ENCODE measurements at places on chromosomes 11 and 22.

DNA sequence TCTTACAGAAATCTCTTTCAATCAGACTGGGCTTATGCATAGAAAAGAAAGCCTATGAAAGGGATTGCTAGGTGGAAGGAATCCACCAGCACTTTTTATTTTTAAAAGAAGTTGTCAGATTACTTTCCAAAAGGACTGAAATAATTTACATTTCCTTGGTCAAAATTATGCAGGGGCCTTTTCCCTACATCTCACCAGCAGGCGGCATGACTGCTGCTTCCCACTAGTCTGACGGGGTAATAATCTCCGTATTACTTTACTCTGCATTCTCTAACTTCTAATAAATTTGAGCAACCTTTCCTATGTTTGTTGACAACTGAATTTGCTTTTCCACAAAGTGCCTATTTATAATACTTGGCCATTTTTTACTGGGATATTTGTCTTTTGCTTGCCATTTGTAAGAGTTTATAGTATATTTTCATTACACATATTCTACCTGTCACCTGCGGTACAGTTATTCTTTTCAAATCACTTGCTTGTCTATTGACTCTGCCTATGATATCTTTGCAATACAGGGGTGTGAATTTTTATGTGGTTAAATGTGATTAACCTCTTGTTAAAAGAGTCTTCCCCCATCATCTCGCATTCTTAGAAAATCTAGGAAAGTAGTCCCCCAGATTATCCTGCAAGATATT, 51.9 kb upstream of the USP47 start:
- DNase-seq, result peak; percentile 43

DNA sequence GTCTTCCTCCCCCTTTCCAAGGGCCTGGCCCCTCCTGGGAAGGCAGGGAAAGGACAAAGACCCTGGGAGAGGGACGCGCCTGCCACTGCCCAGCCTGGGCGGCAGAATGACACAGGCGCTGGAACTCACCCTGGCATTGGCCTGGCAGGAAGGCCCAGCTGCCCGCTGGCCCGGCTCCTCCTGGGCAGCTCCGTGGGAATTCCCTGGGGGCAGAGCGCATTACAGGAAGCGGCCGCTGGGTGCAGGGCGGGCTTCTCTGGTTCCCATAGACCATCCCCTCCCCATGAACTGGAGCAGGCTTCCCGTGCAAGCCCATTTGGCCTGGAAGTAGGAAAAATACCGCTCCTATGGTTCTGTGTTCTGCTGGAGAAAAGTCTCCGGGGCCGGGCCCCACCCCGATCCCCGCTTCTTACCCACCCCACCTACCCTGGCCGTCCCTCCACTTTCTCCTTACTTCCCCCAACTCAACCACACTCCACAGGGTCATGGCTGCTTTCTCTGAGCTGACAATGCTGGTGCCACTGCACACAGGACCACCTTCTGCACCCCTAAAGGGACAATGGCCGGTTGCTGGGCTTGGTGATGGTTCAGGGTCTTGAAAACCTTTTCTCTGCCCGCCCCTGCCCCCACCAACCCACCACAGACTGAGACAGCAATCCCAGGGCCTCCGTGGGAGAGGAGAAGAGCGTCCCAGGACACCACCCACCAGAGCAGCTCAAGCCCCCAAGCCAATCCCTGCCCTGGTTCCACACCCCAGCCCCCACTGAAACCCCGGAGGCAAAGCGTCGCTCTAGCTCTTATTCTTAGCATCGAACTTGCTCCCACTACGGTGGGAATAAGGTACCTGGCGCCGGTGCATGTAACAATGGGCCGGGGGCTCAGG, 58.9 kb downstream of the LINC01488 start:
- DNase-seq, result no peak

DNA sequence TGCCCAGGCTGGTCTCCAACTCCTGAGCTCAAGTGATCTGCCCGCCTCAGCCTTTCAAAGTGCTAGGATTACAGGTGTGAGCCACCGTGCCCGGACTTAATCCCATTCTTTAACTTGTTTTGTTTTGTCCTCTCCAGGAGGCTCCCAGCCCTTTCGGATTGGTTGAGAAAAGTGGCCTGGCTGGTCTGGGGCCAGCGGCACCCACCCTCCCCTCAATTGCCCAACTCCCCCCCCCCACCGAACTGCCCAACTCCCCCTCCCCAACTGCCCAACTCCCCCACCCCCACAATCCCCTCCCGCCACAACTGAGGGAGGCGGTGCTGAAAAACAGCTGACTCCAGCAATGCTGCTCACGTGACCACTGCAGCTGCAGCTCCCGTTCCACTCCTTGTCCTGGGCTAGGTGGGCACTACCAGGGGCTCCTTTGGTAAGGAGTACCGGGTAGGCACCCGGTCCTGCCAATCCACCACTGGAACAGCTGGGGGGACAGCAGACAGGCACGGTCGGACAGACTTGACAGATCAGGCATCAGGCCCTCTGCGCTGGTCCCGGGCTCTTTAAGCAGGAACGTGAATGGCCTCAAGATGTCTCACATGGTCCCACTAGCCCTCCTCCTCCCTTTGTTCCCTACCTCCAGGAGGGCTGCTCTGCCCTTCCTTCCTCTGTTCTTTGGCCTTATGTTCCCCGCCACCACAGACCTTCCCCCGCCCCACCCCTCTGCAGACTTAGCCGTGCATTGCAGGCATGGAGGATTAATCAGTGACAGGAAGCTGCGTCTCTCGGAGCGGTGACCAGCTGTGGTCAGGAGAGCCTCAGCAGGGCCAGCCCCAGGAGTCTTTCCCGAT, at the start of gene TCN2:
Gene TCN2, plus strand, starts transcription at position 720 of the 845 bp plus-strand sequence. CDS start 158 bp downstream, outside the sequence.
- no peak for DNase-seq

- no peak for DNase-seq
These were observed 87.3 kb upstream of the MYO18B start for GRCh38 chr22:25654676-25655075.

DNA sequence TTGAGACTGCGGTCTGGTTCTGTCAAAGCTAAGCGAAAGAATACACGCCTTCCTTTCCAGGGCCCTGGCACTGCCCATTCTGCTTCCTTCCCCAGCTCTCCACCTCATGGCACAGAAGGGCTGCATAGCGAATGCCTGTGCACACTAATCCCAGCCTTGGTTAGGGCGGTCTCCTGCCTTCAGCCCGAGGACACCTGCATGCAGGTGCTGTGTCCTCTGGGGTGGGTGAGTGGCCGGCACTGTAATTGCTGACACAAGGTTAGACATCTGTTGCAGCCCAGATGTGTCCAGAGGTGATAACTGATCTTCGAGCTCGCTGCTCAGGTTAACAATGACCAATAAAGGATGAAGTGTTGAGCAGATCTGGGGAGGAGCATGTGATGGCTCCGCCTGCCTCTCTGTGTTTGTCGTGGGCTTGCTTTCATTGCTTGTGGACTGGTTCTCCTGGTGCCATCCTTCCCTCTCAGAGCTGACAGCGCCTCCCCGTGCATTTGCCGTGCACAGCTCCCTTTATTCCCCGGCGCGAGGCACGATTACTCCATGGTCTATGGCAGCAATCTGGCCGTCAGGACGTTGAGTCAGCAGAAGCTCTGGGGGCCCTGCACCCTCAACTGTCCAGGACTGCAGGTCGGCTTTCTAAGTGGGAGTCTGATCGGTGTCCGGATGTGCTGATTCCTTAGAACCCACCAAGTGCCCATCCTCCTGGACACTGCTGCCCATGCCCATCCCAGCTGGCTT, 1088.2 kb downstream of the BRD1 start:
- DNase-seq, result no peak

GRCh38 chr11:119438599-119438998, 15.6 kb upstream of the THY1 start:
- DNase-seq, result no peak

GRCh38 chr11:103737037-103737622, 299.3 kb upstream of the DDI1 start:
- no peak for DNase-seq

DNA sequence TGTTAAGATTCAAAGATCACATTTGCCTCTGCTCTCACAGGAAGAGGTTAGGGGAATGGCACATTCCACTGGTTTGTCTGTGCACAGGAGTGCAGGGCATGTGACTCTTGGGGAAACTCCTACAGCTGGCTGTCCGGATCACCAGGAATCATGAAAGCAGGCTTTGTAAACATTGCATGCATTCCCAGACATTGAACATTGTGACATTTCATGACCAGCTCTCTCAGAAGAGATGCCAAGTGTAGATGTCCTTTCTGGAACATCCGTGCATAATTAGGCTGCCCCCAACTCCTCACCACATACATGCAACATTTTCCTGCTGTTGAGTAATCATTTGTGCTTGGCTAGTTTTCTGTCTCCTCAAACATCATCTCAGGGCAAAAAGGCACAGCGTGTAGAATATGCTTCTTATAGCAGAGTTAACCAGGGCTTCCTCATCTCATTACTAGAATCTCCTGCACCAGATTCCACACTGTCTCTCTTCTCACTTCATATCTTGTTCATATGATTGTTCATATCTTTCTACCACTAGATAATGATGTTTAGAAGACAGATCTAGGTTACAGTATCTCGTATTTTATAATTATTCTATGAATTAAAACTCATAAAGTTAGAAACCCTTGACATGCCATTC, 694.7 kb downstream of the NTM start:
- DNase-seq, result no peak

GRCh38 chr11:13486926-13487660, 8.7 kb downstream of the PTH start:
- DNase-seq, result no peak

GRCh38 chr22:19932367-19933206, 9.0 kb upstream of the COMT start:
- no peak for DNase-seq

DNA sequence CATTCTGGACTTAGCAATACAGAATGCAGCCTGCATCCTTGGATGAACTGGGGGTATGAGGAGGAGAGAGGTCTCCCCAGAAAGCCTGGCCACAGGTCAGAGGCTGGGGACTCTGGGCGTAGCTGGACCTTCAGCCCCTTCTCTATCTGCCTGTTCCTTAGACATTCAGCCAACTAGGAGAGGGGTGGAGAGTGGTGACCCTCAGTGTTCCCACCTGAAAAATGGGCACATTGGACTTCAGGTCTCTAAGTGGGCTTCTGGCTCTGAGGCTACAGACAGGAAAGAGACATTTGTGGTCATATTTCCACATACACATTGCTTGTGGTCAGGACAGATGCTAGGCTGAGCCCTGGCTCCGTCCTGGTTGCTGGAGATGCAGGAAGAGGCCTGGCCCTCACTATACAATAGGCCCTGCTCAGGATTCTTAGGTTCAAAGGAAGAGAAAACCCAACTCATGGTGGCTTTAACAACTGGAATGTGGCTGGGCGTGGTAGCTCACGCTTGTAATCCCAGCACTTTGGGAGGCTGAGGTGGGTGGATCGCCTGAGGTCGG, 30.1 kb upstream of the CBX7 start:
- no peak for DNase-seq

- no peak for DNase-seq
These were observed 64.9 kb downstream of the DEPDC5 start for GRCh38 chr22:31818481-31819392.

DNA sequence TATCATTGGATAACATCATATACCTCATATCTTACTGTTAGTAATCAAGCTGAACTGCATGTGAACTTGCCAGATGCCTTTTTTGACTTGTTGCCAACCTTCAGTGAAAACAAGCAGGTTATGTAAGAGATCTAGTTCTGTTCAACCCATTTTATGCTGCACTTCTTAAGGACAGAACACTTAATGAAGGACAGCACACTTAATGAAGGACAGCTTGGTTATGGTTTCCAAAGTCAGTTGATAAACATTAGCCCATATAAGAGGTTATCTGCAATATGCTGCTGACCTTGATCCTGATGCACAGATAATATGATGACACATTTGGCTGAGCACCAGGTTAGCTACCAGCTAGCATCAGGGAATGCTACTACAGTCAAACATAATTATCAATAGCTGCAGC, 358.7 kb upstream of the PDGFD start:
- no peak for DNase-seq

GRCh38 chr11:111745719-111746504, 20.3 kb downstream of the PPP2R1B start:
- no peak for DNase-seq

- peak; percentile 81 for DNase-seq
These were observed 15.4 kb downstream of the BAD start for GRCh38 chr11:64268893-64269539.

- no peak for DNase-seq
These were observed 25.8 kb downstream of the ADAMTS8 start for GRCh38 chr11:130402570-130402969.

DNA sequence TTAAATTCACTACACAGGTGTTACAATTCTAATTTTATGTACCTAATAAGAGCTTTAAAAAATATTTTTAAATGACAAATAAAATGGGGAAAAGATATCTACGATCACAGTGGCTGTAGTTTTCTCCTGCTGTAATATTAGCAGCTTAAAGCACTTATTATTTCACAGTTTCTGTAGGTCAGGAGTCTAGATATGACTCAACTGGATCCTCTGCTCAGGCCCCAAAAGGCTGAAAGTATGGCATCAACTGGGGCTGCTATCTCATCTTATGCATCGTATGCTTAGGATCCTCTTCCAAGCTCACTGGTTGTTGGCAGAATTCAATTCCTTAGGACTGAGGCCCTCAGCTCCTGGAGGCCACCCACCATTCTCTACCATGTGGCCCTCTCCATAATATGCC, 12.8 kb downstream of the FBXO3 start:
- no peak for DNase-seq

- DNase-seq, result peak; percentile 66
These were observed 165.6 kb downstream of the ETS1 start for GRCh38 chr11:128421577-128422330.

DNA sequence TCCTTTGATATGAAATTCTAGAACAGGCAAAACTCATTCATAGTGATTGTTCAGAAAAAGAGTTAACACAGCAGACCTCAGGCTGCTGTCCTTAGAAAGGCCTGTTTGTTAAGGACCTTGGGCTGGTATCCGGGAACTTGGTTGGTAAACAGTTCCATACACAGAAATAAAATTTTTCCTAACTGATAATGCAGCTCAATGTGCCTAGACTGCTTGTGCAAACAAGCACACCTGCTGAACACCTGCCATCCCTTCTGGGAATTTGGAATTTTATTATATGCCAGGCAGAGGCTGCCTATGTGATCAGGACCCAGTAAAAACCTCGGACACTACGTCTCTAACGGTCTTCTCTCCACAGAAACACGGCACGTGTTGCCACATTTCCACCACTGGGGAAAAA, 11.5 kb downstream of the THAP12 start:
- DNase-seq, result no peak

DNA sequence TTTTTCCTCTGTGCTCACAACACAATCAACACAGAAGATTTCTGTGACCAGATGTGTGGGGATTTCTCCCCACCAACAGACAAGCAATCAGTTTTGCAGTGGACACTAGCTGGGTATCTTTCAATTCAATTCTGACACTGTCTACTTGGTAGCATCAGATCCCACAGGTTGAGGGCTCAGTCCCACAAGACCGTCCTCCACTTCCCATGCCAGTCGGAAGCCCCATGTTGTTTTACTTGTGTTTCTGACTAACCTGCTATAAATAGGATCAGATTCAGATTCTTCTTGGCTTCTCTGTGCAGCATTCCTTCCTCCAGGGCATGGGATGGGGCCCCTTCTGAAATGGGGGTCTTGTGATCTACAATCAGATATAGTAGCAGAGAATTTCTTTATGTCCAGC, 19.6 kb downstream of the ACER3 start:
- no peak for DNase-seq

DNA sequence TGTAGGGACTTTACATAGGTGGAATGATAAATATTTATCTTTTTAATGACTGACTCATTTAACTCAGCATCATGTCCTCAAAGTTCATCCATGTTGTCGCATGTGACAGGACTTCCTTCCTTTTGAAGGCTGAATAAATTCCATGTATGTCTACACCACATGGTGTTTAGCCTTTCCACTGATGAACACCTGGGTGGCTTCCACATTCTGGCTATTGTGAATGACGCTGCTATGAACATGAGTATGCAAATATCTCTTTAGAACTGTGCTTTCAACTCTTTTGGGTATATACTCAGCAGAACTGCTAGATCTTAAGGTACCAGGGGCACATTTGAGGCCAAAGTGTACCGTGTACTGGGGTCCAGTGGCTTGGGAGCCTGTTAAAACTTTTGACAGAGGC, 24.1 kb downstream of the LARGE1 start:
- no peak for DNase-seq

All from RKO (cell line).